ENCODE measurements at places on chromosomes 6 and 20.

- DNase-seq: no peak
These were observed 46.9 kb upstream of the NAA20 start for GRCh38 chr20:19970256-19970765.

GRCh38 chr20:7943891-7944290 lies 3.6 kb upstream of the HAO1 start:
- no peak for DNase-seq

GRCh38 chr6:83467620-83468036 lies 36.8 kb upstream of the ME1 start:
- DNase-seq: no peak

DNA sequence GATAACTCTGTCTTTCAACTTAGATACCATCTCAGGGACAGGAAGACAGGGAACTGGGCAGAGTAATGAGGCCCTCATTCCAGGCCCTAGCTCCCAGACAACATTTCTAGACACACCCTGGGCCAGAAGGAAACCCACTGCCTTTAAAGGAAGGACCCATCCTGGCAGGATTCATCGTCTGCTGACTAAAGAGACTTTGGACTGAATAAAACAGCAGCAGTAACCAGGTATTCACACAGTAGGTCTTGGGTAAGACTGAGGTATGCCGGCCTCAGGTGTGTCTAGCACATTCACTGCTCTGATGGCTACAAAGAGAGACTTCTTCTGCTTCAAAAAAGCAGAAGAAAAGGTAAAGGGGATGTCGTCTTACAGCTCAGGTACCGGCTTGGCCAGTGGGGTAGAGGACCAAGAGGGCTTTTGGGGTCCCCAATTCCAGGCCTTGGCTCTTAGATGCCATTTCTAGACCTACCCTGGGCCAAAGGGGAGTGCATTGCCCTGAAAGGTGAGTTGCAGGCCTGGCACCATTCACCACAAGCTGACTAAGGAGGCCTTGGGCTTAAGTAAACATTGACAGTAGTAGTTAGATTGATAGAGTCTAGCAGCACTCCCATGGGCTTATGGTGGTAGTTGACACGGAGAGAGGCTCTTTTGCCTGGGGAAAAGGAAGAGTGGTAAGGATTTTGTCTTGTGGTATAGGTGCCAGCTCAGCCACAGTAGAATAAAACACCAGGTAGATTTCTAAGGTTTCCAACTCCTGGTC lies 13.4 kb downstream of the SNX14 start:
- no peak for DNase-seq

GRCh38 chr6:54076159-54076789 lies 35.0 kb upstream of the MLIP start:
- DNase-seq: no peak

DNA sequence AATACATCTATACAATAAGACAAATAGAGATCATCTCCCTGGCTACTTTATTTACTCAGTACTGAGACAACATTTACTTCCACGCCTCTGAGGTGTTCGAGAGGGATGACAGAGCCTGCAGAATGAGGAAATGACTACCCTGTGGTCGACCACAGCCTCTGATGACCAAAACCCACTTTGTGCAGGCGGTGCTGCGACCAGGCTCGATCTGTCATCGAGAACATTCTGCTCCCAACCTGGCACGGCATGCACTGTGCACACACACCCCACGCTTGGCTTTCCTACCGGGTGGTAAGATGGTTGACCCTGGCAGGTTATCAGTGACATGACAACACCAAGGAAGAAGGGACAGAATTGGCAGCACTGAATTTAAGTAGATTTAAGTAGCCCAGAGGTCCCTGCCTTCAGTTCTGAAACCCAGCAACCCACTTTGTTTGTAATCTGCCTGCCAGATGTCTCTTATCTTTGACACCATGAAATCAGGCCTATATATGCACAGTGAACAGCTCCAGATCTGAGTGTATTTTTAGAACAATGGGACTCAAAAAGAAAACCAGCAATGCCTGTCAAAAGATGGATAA lies 42.6 kb downstream of the TTI1 start:
- DNase-seq: no peak

DNA sequence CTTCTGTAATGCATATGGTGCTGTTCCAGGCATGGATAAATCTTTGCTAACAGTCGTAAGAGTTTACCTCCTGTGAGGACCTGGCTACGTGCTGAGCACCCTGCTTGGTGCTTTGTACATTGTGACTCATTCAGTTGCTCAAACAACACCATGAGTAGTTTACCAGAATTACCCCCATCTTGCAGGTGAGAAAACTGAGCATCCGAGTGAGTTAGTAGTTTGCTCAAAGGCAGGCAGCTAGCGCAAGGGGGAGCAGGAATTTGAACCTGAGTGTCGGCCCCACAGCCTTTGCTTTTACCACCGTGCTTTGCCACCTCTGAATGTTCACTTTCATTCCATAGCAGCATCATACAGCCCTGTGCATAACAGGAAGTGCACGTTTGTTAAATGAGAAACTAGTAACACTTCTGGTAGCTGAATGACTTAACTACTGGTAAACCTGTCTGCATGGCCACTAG lies 121.9 kb downstream of the MTHFD1L start:
- peak; percentile 92 for DNase-seq

DNA sequence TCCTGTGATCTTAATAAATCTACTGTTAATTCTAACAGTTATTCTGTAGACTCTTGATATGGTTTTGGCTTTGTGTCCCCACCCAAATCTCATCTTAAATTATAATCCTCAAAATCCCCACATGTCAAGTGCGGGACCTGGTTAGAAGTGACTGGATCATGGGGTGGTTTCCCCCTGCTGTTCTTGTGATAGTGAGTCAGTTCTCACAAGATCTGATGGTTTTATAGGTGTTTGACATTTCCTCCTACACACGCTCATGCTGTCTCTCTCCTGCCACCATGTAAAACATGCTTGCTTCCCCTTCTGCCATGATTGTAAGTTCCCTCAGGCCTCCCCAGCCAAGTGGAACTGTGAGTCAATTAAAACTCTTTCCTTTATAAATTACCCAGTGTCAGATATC lies 10.5 kb upstream of the EPB41L2 start:
- DNase-seq: no peak

DNA sequence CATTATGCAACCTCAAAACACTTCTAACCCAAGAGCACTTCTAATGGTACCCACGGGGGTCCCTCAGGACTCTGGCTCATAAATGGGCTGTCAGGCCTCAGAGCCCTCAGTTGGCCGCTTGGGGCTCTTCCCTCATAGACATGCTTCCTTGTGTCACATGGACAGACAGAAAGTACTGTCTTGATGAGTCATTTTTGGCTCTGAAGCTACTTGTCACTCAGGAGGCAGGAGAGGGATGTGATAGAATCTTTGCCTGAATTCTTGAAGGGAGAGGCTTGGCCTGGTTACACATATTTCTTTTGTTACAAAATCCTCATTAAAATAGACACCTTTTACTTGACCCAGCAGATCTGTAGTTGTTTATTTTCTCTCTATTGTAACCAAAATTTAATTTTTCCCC lies 15.1 kb upstream of the EDN1 start:
- DNase-seq: no peak

GRCh38 chr6:31908791-31909190 lies 6.9 kb upstream of the ZBTB12 start:
- DNase-seq: no peak

DNA sequence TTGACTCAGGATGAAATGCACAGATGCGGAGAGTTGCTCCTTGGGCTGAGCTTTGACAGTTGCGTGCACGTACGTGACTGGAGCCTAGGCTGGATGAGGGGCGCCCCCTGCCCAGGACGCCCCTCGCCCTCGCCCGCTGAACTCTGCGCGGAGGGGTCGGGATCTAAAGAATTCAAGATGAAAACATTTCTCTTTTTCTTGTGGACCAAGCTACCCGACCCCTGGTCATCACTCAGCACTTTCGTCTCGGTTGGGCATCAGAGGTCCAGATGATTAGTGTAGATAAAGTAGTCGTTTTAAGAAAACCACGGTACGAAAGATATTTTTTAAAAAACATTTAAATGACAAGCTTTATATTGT lies 700 bp downstream of the DTD1 start:
- no peak for DNase-seq

- no peak for DNase-seq
These were observed 251.9 kb downstream of the SOD2 start for GRCh38 chr6:159440911-159441703.

DNA sequence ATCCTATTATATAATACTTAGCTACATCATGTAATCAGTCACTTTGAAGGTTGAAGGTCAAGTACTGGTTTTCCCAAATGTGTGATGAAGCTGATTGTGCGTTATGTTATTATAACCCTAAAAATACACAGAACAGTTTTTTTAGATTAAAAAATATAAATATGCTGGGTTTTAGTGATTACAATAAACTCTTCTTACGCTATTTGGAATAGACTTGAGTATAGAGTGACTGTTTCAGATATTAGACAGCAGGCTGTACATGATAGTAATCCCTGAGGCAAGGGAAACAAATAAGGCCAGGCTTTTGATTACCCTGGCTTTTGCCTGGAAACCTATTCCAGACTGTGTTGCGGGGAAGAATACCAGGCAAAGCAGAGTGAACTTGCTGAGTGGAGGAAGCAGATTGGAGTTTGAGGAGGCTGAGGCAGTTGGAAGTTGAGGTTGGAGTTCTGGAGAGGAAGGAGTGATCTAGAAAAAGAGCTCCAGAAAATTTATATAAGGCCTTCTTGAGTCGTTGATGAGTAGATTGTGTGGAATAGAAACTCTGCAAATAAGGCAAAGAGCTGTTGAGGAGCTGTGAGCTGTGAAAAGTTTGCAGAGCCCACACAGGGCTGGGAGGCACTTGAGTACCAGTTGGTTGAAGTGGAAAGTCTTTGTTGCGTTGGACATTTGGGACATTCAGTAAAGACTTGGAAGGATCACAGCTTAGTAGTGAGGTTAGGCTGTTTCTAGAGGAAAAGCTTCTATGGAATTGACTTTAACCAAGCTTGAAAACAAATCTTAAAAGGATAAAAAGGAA lies 26.4 kb downstream of the MAP3K4 start:
- no peak for DNase-seq

DNA sequence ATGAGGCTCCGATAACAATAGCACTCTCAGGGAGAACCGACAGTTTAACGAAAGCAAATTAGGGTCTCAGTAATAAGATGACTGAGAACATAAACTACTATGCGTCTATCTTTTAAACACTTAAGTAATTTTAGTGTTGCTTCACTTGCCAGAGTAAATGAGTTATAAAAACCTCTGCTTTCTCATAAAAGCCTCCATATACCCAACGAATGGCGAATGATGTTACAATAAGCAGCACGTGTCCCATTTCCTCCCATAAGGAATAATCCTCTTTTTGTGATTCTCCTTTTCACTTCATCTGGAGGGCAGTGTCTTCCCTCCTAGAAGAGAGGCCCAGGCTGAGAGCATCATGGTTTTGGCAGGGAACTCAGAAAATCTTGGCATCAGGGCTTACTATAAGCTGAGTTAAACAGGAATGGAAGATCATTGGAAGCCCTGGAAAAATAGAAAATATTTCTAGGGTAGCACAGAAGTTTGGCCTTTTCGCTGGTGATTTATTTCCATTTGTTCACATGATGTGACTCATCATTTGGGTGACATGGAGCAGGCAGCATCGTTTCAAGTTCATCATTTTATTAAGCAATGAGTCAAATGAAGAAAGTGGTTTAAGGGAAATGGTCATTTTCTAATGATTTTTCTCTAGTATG lies 255.4 kb downstream of the ATXN1 start:
- DNase-seq: no peak

- no peak for DNase-seq
These were observed 170.7 kb upstream of the PMEPA1 start for GRCh38 chr20:57880571-57880892.

DNA sequence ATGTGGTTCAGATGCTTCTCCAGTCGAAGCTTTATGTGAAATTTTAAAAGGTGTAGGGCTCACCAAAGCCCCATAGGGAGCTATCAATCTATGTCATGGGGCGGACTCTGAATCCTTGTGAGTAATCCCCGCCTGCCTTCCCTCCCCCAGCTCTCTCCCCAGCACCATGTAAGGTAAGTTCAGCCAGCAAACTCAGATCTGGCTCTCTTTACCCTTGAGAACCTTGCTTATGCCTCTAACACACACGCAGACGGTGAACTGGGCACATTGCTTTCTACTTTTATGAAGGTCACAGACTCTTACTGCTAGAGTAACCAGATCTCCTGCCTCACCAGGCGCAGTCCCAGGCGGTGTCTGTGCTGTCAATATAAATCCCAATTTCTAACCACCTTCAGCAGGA lies 82.6 kb upstream of the CNKSR3 start:
- DNase-seq: no peak

DNA sequence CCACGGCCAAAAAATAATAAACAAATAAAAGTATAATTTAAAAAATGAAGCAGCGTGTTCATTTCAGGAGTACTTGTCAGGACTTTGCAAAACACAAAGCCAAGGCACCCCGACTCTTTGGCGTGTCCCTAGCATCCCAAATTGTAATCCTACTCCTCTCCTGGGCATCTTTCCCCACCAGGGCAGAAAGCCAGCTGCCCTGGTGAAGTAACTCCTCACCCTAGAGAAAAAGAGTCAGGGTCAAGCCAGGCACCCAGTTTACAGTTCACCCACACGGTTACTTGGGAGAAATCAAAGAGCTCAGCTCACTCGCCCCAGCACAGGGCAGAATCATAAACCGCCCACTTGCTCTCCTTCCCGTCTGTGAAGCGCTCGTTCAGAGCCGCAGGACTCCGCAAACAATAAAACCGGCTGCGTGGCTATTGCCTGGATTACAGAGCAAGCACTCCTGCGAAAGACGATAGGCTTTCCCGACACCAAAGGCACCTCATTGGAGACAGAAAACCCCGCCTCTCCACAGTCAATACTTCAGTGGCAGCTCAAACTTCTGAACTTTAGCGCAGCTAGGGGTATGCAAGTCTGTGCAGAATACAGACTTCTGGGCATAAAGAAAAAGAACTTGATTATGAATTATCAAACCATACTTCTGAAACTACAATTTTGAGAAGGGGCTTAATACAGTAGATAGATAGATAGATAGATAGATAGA lies 73.0 kb upstream of the NHSL1 start:
- DNase-seq: no peak

DNA sequence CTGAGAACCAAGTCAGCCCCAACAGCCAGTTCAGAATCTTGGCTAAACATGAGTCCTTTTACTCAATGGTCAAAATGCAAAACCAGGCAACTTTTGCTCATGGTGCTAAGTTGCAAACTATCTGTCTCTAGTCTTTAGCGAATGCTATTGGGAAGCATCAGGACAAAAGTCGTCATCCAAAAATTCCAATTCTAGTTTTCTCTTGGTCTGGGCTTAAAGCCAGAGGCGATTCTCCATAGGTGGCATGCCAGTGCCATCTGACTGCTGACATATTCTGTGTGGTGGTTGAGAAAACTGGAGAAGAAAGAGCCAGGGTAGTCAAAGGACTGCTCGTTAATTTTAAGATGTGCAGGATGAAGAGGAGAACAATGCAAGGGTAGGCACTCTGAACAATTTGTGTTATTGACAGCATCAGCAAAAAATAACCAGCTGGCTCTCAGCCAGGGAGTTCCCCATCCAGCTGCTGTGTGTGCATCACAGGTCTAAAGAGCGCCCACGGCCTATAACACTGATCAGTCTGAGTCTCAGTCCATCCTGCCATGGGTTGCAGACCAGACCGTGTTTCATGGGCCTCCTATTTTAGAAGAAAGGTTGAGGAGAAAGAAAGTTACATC lies 313.6 kb downstream of the ALDH8A1 start:
- DNase-seq: no peak

- no peak for DNase-seq
These were observed 16.3 kb upstream of the ENPP1 start for GRCh38 chr6:131791476-131791875.

- no peak for DNase-seq
These were observed 129.6 kb upstream of the NUP153 start for GRCh38 chr6:17836293-17836692.

GRCh38 chr6:25434921-25435320 lies 155.7 kb downstream of the CARMIL1 start:
- no peak for DNase-seq

- DNase-seq: no peak
These were observed 1.8 kb downstream of the RBCK1 start for GRCh38 chr20:409697-410559.

All from T-helper 2 cell (primary cell).